ENCODE measurements at places on chromosomes 4 and X.

- peak; percentile 59 for DNase-seq
These were observed 35.4 kb upstream of the SORCS2 start for GRCh38 chr4:7156761-7157488.

GRCh38 chrX:10549280-10549679 is 71.1 kb downstream of the MID1 start:
- no peak for DNase-seq

- DNase-seq = peak; percentile 34
These were observed 569 bp upstream of the FHL1 start for GRCh38 chrX:136146614-136147314.

DNA sequence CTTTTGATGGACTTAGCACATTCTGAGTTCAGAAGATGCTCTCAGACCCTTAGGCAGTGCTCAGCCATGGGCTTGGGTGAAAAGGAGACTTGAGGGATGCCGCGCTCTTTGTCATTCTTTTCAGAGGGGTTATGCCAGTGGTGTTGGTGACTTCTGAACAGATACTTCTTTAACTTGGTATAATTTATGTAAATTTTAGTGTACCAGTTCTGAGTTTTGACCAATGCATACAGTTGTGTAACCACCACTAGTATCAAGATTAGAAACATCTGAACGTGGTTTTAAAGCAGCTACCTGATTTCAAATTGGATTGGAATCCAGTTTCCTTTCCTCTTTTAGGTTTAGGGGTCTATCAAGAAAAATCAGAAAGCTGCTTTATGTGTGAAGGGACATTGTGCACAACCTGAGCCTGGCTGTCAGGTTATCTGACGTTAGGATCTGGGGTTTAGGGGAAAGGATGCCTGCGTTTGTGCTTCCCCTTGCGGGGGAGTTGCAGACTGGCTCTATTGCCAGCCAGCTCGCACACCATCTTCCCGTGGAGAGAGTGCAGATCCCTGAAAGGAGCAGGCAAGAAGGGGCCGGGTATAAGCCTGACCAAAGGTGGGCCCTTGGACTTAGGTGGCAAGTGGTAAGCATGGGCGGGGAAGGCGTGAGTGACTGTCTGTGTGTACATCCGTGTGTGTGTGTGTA is 19.0 kb downstream of the SMS start:
- no peak for DNase-seq

DNA sequence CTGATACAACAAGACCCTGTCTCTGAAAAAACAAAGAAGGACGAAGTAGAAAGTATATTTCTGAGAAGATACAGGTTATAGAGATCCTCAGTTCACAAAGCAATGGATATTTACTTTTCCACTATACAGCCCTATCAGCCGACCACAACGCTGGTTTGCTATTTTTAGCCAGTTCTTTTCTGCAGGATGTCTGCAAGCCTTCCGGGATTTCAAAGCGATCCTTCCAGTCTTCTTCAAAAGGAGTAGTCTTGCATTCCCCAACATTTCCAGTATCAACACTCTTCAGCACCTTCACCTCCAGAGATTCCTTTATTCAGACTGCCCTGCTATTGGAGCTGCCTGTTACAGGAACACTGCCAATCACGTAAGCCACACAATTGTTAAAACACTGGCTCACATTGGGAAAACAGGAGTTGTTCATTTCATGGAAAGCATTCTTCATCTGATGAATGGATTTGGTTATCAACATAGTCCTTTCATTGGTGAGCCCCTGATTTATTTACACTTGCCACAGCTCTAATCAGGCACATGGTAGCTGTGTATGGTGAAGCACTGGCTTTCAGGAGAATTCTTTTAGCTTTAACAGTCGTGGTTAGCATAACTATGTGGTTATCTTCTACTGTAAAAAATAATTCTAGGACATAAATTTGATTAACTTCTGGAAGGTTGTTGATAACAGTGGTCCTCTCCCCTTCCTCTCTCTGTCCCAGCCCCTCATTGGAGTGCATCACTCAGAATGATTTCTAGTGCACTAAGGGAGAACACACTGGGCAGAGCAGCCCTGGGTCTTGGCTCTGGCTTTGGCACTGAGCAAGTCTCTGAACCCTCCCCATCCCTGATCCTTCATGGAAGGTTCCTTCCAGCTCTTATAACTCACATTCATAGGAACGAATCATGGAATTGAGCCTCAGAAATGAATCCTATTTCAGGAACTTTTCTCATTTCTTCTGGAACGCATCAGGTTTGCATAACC is 109.9 kb upstream of the SORBS2 start:
- DNase-seq = no peak

DNA sequence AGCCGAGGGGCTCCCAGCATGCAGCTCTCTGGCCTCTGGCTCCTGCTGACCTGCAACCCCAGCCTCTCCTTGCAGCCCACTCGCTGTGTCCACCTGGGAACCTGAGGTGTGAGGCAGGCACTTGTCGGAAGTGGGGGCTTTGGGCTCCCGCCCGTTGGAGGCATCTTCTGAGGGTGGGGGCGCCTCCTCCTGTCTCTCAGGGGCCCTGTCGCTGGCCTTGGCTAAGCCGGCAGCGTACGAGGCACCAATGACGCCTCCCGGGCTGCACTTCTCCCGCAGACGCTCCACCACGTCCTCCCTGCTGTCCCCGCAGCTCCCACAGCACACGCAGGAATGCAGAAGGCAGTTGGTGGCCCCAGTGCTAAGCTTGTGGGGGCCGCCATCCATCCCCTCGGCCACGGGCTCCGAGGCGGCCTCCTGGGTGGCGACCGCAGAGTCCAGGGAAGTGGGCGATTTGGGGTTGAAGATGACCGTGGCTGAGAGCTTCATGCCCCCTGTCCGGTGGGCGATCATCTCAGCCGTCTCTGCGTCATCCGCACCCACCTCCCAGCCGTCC is 42.5 kb upstream of the MXD4 start:
- DNase-seq = no peak

- DNase-seq = peak; percentile 40
These were observed 134.3 kb downstream of the AMELX start for GRCh38 chrX:11427453-11428071.

Data from WTC11 (cell line).